ENCODE measurements at places on chromosomes 4 and X. TPM values are rescaled to one million over a fixed set of nuclear protein-coding genes. Genes with fewer than 3 reads are reported as not detected.

The ADH1B gene
- total RNA-seq = 22.1 TPM

The MORC4 gene
- total RNA-seq = 42.1 TPM

The RIPPLY1 gene
- not detected for total RNA-seq

The PIGA gene
- total RNA-seq = 9.2 TPM

The TSPAN7 gene
- 0.39 TPM for total RNA-seq

The TMEM156 gene
- not detected for total RNA-seq

The OTUD5 gene
- total RNA-seq = 40.5 TPM

The LDB2 gene
- total RNA-seq = 11.3 TPM

The GPR34 gene
- 0.07 TPM for total RNA-seq

The SPATA4 gene
- 0.23 TPM for total RNA-seq

The NAT8L gene
- 0.13 TPM for total RNA-seq

The SMIM31 gene
- not detected for total RNA-seq

The RAB28 gene
- 16.5 TPM for total RNA-seq

The KCNIP4 gene
- total RNA-seq = not detected

The TMEM175 gene
- total RNA-seq = 23.7 TPM

The PCYT1B gene
- total RNA-seq = 0.76 TPM

The CTAG1A gene
- total RNA-seq = not detected

The ETDA gene
- not detected for total RNA-seq

The RXFP1 gene
- 14.7 TPM for total RNA-seq

The SLIT2 gene
- 15.1 TPM for total RNA-seq

The UCHL1 gene
- 213 TPM for total RNA-seq

The NUDT10 gene
- 1.2 TPM for total RNA-seq
